ENCODE measurements at places on chromosomes 13 and 19.

- no peak for DNase-seq
These were observed 40.6 kb downstream of the KATNAL1 start for GRCh38 chr13:30266756-30267155.

GRCh38 chr19:3672993-3673392 is 27.3 kb downstream of the PIP5K1C start:
- no peak for DNase-seq

GRCh38 chr19:48975947-48976847 is 11.1 kb downstream of the FTL start:
- no peak for DNase-seq

DNA sequence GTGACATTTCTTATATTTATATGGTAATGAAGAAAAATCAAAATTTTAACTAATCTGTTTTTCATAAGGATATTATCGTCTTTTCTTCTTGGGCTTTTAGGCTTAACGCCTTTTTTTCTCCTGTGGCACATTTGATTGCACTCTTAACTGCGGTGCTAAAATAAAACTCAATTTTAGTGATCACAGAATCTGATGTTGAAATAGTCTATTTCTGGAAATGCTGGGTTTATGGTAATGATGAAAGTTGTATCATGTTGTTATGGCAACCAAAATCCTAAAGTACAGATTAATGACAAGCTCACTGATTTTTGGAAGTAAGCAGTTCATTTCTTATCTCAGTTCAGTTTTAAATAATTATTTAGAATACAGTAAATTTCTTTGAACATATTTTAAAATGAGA is 85.3 kb downstream of the COG6 start:
- DNase-seq: no peak

GRCh38 chr13:21537105-21537504 is 66.9 kb downstream of the MICU2 start:
- no peak for DNase-seq

Measured in stimulated activated CD4-positive, alpha-beta T cell treated with anti-CD3 and anti-CD28 coated beads, Interleukin-1b, Interleukin-23, amount 100 ng/mL, for 24 hours (primary cell).